ENCODE measurements at places on chromosomes 5 and 9.

GRCh38 chr9:95505717-95506427 is 10.9 kb downstream of the PTCH1 start:
- peak; percentile 60 for DNase-seq

DNA sequence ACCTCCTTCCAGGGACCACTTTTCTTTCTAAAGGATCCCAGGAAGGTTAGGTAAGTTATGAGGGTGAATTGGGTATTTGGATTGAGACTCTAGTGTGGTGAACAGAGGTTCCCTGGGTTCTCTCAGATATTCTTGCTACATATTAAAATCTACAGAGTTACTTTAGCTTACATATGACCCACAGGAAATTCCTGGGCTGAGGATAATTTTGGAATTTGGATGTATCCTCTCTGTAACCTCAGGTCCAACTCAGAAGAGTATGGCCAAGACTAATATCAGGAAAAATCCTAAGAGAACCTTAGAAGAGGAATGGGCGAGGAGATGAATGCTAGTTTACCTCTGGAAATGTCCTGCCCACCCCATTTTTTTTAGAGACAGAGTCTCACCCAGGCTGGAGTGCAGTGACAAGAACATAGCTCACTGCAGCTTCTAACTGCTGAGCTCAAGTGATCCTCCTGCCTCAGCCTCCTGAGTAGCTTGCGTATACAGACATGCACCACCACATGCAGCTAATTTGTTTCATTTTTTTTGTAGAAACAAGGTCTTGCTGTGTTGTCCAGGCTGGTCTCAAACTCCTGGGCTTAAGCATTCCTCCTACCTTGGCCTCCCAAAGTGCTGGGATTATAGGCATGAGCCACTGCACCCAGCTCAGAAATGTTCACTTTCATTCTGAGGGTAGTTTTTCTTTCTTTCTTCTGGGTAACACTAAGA is 196.4 kb downstream of the ARHGEF28 start:
- DNase-seq = no peak

DNA sequence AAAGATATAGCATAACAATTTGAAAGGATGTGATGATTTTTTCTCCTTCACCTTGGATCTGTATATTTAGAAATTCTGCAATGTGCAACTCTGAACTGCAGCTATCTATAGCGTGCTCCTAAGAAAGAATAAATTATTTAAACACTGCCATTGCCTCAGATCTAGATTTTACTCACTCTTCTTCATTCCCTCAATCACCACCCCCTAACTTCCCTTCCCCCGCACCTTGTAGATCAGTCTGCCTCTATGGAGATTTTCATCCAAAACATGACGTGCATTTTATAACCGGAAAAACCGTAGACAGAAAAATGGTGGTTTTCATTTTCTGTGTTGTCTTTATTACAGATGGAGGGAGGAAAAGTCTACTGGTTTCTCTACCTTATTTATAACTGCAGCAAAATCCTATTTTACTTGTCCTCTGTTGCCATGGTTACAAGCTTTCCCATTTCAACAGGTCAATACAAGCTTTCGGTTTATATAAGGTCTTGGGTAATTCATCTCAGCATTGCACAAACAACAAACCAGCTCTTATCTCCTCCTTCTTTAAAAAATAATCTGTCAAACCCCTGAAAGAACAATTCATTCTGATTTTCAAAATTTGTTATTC is 480.0 kb downstream of the TAF11L14 start:
- DNase-seq = no peak

DNA sequence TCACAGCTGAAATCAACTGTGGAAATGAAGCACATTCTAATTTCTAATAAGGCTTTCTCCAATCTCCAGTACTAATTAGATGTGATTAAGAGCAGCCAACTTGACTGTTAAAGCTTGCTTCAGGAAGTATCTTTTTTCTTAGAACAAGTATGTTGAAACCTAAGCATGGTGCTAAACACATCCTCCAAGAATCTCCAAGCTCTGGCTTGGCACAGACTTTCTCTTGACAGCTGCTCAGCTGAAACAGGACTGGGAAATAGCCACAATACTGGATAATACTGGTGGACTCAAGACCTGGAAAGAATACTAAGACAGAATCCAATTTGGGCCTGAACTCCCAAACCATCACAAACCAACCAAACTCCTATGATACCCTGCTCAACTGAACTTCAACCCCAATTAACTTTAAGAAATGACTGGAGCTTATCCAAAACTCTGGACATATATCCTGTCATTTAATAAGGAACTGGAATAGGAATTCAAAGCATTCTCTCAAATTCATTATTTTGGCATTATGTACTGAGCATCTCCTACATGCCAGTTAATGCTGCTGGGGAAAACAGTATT is 16.2 kb downstream of the PRKAA1 start:
- DNase-seq = no peak

DNA sequence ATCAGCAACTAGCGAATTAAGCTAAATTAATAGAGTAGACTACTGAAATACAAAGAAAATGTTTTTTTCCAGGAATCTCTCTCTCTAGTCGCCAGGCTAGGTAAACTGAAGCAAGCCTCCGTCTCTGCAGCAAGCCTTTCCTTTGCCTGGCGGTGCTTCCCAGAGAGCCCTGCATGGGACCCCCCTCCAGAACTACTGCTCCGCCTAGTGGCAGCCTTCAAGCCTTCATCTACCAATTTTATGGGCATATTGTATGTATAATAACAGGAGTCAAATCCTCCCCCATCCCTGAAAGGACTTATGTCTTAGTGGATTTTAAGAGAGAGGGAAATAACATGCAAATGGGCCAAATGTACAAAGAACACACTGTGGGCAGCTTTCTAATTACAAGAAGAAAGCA is 241.9 kb downstream of the SAXO1 start:
- no peak for DNase-seq

GRCh38 chr5:88732181-88732633 is 150.8 kb downstream of the MEF2C start:
- no peak for DNase-seq

DNA sequence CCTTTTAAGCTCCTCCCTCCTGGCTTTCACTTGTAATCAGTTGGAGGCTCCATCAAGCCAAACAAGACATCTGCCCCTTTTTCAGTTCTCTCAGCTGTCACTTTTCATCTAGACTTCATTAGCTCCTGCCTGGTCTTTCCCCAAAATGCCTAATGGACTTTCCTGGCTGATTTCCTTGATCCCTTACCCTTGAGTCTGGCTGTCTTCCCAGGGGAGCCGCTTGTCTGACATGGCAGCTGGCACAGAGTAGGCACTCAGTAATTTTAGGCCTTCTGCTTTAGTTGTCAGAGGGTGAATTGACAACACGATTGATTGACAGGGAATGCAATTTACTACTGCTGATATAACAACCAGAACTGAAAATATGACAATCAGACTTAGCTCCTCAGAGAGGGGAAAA is 2.1 kb downstream of the C9orf153 start:
- DNase-seq = no peak

DNA sequence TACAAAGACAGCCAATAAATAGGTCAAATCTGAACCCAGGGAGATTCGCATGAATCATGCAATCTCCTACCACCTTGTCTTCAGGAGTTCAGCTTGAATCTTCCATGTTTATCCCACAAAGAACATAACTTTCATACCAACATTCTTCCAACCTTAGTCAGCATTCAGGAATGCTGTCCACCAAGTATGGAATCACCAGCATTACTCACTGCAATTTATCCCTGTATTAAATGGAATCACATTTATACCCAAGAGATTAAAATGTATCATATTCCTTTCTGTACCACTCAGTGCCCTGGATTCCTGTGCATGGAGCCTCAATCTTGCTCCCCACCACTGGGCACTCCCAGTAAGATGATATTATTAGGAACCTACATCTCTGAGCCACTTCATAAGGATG is 162.6 kb downstream of the GLIS3 start:
- peak; percentile 93 for DNase-seq

DNA sequence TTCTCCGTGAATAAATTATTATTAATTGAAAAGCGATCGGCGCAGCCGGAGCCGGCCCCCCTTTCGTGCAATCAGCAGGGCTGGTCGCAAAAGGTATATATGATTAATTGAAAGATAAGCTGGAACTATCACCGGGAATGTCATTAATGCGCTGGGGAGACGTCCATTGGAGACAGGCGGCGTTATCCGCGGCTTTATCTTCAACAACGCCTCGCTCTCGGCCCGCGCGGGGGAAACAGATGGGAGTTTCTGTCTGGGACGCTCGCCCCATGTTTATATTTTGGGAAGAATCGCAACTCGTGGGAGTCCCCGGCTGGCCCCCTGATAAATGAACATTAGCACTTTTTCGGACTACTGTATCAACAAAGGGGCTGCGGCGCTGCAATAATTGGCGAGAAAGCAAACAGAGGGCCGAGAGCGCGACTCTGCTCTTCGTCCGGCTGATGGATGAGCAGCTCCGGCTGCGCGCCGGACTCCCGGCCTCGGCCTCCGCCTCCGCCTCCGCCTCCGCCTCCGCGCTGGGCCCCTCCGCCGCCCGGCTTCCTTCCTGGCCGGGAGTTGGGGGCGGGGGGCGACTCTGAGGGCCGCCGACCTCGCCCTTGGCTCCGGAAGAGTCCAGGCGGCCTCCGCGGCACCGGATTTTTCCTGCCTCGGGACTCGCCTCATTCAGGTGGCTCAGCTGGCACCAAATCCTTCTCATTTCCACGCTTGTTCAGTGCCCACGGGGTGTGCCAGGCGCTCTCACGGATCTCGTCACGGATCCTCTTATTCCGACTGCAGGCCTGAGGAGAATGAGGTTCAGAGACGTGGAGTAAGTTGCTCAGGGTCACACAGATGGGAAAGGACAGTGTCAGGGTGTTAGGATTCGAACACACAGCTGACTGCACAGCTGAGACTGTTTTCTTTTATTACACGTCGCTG is 3.6 kb upstream of the NKX2-5 start:
- no peak for DNase-seq

DNA sequence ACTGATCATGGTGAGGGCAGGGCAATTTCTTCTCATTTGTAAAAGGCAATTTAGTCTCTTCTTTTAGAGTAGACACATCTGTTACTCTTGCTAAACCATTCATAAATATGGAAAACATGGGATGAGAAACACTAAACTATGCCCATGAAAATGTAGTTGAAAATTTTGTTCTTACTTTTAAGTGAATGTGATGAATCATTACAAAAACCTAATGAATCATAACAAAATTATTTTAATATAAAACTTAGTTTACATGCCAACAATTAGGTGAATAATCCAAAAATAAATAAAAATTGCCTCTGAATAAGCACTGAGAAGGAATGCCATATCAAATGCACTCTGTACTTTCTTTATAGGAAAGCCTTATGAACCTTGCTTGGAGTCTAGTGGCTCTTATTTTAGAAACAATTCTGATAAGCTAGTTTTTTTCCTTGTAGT is 297.7 kb upstream of the EFNA5 start:
- no peak for DNase-seq

DNA sequence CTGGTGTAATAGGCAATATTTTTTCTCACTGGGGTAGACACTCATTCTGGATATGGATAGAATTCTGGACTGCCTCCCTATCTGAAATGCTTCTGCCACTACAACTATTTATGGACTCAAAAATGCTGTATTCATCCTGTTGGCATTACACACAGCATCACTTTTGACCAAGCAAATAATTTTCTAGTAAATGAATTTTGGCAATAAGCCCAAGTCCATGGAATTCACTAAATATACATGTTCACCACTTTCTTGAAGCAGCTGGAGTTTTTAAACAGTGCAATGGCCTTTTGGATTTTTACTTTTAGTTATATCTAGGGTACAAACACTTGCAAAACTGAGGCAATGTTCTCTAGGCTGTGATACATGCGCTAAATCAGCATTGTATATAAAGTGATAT is 724.9 kb upstream of the EDIL3 start:
- no peak for DNase-seq

- DNase-seq = peak; percentile 71
Observed at GRCh38 chr5:96657068-96657467, 5.1 kb upstream of the CAST start.

DNA sequence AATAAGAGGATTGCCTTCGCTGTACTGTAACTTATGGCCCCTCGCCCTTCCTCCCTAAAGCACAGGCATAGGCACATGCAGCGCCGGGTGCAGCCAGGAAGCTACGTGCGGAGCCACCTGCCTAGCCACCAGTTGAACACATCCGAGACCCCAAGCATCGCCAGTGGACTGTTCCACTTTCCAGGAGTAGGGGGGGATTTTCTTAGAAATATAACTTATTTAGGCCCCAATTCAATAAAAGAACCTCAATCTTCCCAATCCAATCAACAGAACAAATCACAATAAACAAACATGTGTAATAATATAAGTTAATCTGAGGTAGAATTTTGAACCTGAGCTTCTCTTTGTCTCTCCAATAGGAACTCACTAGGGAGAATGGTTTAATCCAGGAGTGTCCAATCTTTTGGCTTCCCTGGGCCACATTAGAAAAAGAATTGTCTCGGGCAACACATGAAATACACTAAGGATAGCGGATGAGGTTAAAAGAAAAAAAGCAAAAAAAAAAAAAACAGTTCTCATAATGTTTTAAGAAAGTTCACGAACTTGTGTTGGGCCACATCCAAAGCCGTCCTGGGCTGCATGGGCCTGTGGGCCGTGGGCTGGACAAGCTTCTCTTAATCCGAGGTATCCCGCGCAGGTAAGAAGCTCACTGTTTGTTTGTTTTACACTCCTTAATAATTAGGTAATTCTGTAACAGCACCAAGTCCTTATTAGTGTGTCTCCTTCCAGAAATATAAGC is 22.0 kb upstream of the NIPBL start:
- no peak for DNase-seq

DNA sequence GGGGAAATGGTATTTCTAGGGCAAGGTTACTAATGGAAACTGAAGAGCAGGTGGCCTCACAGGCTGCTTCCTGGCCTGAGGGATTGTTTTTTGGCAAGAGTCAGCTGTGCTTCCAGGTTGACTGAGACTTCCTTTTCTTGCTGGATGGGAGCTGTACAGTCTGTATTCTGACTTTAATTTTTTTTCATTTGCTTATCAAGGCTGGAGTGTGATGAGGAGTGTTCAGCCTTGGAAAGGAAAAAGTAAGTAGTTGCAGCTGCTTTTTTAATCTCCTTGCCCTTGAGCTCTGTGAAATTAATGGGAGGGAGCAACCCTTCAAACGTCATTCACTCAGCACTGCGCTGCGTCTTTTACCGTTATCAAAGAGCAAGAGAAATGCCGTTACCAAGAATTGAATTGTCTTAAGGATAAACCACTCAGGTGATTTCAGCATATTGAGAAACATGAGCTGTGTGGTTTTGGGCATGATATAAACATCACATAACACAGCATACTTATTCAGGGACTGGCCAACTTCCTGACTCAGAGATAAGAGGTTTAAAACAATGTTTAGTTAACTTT is 47.6 kb downstream of the AQP7 start:
- DNase-seq = no peak

DNA sequence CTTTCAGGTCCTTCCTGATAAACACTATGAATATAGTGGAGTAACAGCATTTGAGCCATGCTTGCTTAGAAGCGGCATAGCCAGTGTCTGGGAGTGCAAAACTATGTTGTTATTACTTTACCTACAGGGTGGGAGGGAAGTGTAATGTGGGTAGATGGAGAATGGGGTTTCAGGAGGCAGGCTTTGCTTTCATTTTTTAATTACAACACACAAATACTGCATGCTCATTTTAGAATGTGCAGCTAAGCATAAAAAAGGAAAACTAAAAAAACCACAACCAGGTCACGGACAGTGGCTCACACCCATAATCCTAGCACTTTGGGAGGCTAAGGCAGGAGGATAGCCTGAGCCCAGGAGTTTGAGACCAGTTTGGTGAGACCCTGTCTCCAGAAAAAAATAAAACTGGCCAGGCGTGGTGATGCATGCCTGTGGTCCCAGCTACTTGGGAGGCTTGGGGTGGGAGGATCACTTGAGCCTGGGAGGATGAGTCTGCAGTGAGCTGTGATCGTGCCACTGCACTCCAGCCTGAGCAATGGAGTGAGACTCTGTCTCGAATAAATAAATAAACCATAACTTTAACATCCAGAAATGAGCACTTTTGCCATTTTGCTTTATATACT is 20.2 kb downstream of the HAVCR1 start:
- no peak for DNase-seq
